ENCODE measurements at places on chromosomes 4 and X.

DNA sequence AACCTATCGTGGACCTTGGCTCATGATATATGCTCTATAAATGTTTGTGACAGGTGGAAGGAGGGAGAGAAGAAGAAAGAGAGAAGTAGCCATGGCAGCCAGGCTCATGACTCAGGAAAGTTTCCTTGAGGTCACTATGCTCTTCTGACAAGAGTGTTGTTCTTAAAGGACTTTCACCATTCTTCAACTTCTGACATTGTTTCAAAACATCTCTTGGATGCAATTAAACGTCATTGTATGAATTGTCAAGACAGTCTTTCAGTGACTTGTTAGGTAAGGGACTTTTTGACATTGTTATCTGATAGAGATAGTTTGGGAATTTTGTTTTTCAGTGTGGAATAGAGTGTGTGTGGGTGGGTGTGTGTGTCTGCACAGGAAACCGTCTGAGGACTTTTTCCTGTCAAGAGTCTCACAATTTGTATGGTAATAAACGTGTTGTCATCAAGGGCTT is 617.0 kb downstream of the MID1IP1 start:
- no peak for DNase-seq

GRCh38 chr4:108396900-108397497 is 223.4 kb upstream of the RPL34 start:
- DNase-seq, result no peak

DNA sequence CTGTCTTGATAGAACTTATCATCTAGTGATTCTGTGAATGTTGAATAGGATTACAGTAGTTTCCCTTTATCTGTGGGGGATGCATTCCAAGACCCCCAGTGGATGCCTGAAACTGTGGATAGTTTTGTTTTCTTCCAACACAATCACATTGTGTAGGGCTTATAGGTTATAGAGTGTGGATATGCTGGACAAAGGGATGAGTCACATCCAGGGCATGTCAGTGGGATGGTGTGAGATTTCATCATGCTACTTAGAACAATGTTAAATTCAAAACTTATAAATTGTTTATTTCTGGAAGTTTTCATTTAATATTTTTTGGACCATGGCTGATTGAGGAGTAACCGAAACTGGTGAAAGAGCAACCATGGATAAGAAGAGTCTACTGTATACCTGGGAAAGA is 432.3 kb upstream of the ATOH1 start:
- DNase-seq, result no peak

GRCh38 chrX:130295519-130296296 is 27.0 kb upstream of the ZNF280C start:
- DNase-seq, result no peak

DNA sequence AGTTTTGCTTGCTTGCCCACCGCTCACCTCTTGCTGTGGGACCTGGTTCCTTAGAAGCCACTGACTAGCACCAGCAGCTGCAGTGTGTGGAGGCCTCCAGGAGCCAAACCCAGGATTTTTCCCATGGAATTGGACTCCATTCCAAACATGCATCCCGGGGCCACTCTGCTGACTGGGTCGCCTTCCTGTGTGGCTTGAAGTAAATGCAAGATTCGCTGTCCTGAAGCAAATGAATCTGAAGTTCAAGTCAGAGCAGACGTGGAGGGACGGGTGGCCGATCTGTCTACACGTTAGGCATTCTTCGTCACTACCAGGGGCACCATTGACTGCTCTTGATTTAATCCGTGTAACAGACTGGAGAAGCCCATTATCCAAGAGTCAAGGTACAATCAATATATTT is 109.0 kb downstream of the SHOX start:
- no peak for DNase-seq

- no peak for DNase-seq
These were observed 17.8 kb upstream of the ZNF827 start for GRCh38 chr4:145956288-145956890.

DNA sequence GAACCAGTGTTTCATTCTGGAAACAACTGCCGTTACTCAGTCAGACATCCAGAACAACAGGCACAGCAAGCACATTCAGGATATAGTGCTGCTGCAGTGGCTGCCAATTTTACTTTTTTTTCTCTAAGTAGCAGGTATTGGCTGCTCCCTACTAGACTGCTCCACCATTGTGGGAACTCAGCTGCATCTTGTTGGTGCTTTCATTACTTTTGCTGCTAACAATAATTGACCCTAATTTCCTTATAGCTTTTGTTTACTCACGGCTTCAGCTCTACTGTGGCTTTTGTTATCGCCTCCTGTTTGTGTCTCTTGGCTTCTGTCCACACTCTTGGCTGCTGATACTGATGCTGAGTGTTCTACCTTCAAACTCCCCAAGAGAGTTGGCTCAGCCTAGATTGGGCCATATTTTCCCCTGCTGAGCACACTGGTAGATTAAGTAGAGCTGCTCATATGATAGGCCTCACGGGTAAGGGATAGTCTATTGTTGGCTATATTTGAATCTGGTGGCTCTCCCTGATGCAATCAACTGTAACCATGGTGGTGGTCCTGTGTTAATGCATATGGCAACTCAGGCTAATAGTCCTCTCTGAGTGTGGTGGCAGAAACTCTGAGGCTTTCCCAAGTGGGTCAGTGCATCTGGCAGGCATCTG is 44.5 kb upstream of the IL2 start:
- no peak for DNase-seq

DNA sequence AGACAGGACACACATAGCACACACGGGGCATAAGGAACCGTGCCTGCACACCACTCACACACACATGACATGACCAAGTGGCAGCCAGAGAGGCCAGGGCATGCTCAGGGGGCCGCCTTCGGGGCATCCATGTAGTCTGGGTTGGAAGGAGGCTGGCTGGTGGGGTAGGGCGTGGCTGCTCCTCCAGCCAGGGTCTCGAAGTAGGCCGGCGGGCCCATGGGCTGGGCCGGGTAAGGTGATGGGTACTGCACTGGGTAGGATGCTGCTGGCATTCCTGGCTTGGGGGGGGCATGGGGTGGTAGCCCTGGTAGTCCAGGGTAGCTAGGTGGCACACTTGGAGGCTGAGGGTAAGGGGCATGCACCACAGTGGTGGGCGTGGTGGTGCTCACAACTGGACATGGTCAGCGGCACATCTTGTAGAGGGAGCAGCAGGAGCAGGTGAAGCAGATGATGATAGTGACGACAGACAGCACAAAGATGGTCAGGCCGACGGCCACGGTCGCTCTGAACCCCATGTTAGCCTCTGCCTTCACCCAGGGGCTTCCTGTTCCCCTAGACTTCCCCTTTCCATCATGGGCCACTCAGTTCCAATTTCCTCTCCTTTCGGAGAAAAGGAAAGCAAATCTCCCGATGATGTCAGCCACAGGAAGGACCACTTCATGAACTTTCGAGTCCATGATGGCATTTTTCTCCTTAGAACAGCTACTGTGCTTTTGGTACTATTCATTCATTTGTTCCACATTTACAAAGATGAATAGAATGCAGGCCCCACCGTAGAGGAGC is 10.9 kb upstream of the DDX3X start:
- DNase-seq, result no peak

- no peak for DNase-seq
These were observed 17.4 kb downstream of the GABRA4 start for GRCh38 chr4:46975812-46976553.

GRCh38 chr4:148225639-148226038 is 216.6 kb downstream of the NR3C2 start:
- no peak for DNase-seq

GRCh38 chr4:169250796-169251195 is 20.0 kb downstream of the SH3RF1 start:
- DNase-seq, result no peak

DNA sequence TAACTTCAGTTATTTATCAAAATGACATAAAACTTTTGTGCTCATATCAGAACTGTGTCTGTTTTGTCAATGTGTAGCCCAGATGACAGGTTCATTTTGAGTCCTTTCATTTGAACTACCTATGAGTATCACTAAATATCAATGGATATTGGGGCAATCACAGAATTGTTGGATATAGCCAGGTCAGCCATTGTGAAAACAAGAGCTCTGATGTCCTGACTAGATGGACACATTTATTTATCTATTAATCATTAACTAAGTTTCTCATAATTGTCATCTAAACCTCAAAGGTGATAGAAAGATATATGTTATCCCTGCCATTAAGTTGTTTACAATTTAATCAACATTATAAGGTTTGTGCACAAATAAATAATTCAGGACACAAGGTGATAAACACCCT is 638.3 kb upstream of the GRIA3 start:
- no peak for DNase-seq

DNA sequence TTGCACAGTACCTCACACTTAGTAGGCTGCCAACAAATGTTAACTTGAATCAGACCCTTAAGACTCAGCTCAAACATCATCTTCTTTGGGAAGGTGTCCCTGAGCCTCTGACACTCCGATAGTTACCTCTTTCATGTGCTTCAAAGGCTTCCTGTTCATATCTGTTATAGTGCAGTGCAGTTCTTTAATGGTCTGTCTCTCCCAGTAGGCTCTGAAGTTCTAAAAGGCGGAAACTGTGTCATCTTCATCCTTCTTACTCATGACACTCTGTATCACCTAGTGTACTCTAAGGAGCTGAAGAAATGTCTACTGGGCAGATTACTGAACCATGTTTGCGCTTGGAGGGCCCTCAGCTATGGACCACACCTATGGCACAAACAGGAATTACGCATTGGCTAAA is 2.1 kb upstream of the DIAPH2 start:
- no peak for DNase-seq

- DNase-seq, result no peak
These were observed 453.6 kb downstream of the PDGFC start for GRCh38 chr4:156517956-156518355.

DNA sequence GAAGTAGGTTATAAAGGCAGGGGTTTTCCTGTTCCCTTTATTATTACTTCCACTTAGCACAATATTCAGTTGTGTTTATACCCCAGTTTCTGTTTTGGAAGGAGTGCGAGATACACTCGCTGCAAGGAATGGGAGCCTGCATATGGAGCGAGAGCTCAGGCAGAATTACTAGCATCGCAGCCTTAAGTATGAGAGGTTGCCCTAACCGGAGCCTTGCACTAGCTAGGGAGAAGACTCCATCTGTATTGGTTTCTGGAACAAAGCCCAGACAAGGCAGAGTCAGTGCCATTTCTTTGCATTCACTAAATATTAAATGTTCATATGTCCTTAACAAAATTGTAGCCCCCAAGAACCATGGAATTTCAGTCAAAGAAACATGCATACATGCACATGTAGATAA is 6.2 kb upstream of the DCTD start:
- DNase-seq, result no peak

GRCh38 chr4:114015444-114015899 is 36.0 kb upstream of the ARSJ start:
- no peak for DNase-seq

DNA sequence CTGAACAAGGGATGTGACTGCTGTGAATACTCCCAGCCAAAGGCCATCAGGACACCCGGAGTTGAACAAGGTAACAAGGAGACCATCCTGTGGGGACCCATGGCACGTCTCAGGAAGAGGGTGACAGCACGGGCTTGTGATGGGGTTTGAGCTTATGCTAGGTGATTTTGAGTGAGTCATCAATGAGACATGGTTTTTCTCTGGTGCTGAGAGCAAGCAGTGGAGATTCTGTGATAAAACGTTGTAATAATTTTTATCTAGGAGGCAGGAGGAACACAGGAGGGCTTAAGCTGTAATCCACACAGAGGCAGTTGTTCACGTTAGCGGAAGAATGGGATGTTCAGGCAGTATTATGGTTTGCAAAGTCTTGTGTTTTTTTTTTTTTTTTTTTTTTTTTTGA is 36.0 kb downstream of the TRIML1 start:
- DNase-seq, result no peak

DNA sequence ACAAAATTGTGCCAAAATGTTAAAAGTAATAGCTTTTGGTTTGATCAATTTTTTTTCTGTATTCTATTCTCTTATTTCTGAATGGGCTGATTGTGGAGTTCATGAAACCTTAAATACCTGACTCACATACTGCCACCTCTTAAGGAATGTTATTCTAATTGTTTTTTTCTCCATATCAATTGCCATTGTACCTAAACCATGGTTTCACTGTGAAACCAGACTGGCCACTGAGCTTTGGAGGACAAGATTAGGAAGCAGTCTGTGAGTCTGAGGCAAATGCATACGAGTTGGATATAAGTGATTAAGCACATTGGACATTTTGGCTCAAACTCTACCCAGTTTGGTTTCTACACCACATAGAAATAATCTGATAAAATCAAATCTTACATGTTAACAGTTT is 184.0 kb downstream of the IQCM start:
- DNase-seq, result no peak

- no peak for DNase-seq
These were observed 23.4 kb downstream of the FBXO8 start for GRCh38 chr4:174260099-174260498.

GRCh38 chr4:105181259-105181658 is 34.6 kb downstream of the TET2 start:
- no peak for DNase-seq

DNA sequence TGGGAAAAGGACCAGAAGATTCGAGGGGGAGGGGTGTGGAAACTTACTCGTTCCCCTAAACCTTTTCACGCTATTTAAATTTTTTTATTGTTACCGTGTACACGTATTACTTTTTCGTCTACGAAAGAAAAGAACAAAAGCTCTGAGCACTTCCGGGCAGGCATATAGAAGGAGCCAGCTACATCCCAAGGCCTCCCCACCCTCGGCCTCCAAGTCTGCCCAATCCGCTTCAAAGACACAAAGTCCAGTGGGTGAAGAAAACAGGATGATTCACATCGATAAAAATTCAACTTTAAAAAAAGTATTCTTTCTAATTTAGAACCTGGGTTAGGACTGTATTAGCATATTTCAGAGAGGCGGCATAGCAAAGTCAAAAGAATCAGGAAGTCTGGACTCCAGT is 23.1 kb downstream of the SEL1L3 start:
- DNase-seq, result no peak

GRCh38 chr4:2354118-2354517 is 64.3 kb downstream of the ZFYVE28 start:
- no peak for DNase-seq

DNA sequence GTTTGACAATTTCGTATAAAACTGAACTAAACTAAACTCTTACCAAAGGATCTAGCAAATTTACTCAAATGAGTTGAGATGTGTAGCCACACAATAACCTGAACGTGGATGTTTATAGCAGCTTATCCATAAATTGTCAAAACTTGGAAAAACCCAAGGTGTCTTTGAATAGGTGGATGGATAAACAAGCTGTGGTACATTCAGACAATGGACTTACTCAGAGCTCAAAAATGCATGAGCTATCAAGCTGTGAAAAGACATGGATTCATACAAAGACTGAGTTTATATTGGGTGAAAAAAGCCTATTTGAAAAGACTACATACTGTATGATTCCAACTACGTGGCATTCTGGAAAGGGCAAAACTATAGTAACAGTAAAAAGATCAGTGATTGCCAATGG is 69.5 kb downstream of the LARP1B start:
- DNase-seq, result no peak

- DNase-seq, result peak; percentile 29
These were observed 30.8 kb upstream of the VCX2 start for GRCh38 chrX:8201896-8202331.

- no peak for DNase-seq
These were observed 5.7 kb upstream of the MRFAP1 start for GRCh38 chr4:6634746-6635145.
